Stimulated activated CD4-positive, alpha-beta T cell treated with anti-CD3 and anti-CD28 coated beads, Interleukin-4, amount 100 ng/mL, for 4 hours (primary cell): ENCODE measurements at places on chromosomes 16 and 17.

GRCh38 chr17:36182176-36183000, 6.0 kb upstream of the TBC1D3B start:
- no peak for DNase-seq

GRCh38 chr16:81570151-81570846, 125.7 kb downstream of the CMIP start:
- DNase-seq: no peak

GRCh38 chr17:27333410-27333980, 39.6 kb downstream of the WSB1 start:
- DNase-seq: no peak

GRCh38 chr16:11658896-11659708, 9.2 kb upstream of the SNN start:
- no peak for DNase-seq

DNA sequence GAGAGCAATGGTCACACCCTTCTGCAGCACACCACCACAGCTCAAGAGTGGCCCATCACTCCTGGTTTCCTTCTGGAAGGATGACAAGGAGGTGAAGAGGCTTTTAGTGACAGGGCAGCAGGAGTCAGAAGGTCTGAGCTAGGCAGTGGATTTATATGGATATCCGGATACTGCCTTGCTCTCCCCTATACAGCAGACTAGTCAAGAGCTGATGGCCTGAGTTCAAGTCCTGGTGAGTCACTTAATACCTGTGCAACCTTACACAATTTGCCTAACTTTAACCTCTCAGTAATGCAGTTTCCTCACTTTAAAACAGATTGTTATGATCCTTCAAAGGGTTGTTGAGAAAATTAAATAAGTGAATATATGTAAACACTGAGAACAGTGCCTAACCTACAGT, 22.9 kb downstream of the MYO18A start:
- DNase-seq: no peak

GRCh38 chr16:81697616-81698309, 81.3 kb upstream of the PLCG2 start:
- no peak for DNase-seq

- no peak for DNase-seq
Measured at GRCh38 chr16:75236232-75236631, 15.2 kb downstream of the BCAR1 start.

GRCh38 chr16:22347100-22347820, 27.2 kb downstream of the CDR2 start:
- DNase-seq: no peak

- no peak for DNase-seq
Measured at GRCh38 chr16:71837150-71837549, 8.6 kb upstream of the ATXN1L start.

- no peak for DNase-seq
Measured at GRCh38 chr17:9331279-9332131, 244.1 kb downstream of the STX8 start.

- DNase-seq: no peak
Measured at GRCh38 chr17:27486741-27487140, 30.5 kb downstream of the KSR1 start.

- no peak for DNase-seq
Measured at GRCh38 chr17:79976451-79976850, 59.2 kb downstream of the TBC1D16 start.
